ENCODE measurements at places on chromosomes 7 and 10.

- DNase-seq = no peak
These were observed 49.0 kb downstream of the WNT2 start for GRCh38 chr7:117273814-117274225.

GRCh38 chr7:79610313-79610712 is 156.8 kb upstream of the MAGI2 start:
- no peak for DNase-seq

DNA sequence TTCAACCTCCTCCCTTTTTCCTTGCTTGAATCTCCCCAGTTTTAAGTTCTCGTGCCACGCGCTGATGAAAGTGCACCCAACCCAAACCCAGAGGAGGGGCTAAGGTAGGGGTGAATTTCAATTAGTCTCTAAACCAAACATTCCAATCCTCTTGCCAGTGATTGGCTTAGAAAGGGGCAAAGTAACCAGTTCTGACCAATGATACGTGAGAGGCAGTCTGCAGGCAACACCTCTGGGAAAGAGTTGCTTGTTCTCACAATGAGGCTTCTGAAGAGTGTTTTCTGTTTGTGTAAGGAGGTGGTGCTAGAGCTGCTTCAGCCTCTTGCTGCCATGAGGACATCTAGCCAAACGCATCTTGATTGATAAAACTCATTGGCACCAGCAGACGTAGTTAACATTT is 21.8 kb downstream of the SLC35G1 start:
- DNase-seq = no peak

DNA sequence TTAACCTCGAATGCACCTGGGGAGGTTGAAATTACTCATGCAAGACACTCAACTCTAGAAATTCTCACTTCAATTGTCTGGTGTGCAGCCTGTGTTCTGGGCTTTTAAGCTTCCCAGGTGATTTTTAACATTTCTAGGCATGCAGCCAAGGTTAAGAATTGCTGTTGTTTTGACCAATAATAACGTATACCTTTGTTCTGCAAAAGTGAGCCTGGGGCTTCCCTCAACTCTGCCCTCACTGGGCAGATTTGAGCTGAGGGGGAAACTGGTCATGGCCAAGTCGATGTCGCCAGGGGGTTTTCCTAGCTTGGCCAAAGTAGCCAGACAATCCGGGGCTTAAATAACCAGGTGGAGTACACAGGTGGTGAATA is 568 bp downstream of the PRSS2 start:
- DNase-seq = no peak

DNA sequence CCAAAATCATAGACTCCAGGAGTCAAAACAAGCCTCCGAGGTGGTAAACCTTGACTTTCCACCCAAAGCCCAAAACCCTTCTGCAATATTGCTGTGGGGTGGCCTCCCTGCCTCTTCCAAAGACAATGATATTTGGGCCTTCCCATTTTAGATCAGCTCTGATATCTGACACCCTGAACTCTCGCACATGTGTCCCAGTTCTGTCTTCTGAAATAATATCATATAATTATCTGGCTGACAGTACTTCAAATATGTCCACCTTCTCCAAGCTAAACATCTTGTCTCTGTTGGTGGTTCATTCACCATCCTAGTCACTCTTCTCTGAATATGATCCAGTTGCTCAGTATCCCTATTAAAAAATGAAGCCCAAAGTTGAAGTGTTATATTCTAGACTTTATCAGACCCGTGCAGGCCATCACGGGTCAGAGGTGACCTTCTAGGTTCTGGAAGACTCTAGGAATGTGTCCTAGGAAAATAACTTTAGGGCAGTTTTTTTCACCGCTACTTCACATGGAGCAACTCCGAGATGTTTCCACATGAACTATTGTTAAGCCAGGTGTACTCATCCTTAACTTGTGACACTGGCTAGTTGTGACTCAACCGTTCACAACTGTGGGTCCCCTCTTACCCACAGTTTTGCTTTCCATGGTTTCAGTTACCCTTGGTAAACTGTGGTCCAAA is 6.3 kb downstream of the TECTB start:
- no peak for DNase-seq

DNA sequence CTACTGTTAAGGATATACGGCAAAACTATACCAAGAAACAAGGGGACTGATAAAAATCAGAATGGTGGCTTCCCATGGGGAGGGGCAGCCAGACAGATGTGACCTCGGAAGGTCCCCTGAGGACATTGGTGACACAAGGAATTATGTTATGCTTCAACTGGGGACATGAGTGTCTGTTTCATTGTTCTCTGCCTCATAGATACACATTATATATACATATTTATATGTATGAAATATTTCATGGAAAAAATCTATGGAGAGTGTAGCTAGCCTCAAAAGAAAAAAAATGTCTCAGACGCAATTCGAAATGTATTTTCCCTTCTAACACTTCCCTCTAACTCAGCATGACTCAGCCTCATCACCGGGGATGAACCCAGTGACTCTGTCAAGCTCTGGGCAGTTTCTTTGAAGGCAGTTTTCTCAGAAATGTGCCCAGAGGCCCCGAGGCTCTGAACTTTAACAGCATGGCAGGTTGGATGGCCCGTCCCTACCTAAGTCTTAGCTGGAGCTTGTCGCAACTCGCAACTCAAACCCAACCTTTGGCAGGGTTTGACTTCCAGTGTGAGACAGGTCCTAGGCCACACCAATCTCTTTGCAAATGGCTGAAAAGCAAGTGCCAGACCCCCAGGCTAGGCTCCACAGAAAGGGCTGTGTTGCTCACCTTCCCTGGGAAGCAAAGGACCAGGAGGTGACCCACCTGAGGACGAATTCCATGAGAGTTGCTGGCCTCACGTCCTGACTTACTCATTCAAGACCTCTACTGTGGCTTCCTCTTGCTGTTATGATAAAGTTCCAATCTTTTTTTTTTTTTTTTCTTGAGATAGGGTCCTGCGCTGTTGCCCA is 86.9 kb downstream of the CARD11 start:
- no peak for DNase-seq

- DNase-seq = no peak
These were observed 69.3 kb downstream of the AVL9 start for GRCh38 chr7:32564542-32564941.

DNA sequence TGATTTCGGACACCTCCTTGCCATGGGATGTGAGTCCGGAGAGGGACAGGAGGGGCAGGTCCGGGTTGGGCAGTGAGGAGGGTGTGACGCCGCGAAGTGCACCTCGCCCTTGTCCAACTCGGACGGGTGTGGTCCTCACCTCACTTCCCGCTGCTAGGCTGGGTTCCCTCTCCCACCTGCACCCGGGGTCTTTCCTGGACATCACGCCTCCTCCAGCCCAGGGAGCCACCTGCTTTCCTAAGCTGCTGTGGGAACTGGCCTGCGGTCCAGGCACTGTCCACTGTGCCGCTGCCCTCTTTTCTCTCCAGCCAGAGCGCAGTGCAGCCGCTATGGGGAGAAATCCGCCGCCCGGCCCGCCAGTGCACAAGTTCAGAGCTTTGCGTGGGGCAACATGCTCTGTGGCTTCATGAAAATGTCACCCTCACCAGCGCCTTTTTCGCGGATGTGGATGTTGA is 45.0 kb upstream of the ZNF716 start:
- DNase-seq = no peak

DNA sequence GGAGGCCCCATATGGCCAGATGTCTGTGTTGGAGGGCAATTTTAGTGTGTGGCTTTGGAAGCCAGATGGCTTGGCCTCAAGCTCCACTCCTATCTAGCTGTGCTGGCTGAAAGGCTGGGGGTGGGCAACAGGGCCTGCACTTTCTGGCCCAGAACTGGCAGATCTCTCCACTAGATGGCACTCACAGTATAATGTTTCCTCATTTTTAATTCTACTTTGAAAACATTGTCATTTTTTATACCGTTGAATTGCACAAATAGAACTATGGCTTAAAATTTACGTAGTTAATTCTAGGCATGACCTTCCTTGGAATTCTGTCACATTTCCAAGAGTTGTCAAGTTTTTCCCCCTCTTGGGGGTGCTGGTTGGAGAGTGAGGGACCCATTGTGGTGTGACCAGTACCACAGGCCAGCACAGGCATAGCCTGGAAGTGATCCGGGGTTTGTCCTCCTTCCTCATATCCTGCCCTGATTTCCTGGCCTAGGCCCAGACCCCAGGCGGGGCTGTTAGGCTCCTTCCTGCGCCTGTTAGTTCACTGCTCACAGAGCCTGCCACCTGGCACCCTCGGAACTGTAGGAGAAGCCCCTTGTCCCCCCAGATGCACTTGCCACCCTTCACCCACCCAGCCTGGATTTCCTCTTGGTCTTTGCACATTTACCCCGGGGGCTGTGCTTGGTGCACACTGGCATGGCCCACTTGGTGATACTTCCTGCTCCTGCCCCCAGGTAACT is 52.8 kb downstream of the ARHGAP22 start:
- no peak for DNase-seq

DNA sequence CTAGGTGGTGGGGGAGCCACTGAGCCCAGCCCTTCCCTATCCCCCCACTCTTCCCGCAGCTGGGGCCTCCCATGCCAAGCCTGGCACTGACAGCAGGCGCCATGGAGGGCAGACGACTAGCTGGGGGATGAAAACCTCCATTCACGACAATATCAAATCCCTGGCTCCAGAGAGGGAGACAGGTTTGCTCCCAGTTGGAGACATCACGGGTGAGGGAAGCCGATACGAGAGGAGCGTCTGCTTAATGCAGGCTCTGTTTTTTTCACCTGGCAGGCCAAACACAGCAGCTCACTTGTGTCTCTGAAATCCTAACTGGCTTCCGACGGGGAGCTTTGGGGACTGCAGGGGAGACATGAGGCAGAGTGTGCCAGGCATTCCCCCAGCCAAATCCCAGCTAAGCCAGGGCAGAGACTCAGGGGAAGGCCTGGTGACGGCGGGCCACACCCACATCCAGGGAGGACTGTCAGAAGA is 307.4 kb upstream of the ZMIZ1 start:
- DNase-seq = no peak

GRCh38 chr10:113019096-113019495 is 69.0 kb downstream of the TCF7L2 start:
- DNase-seq = no peak

DNA sequence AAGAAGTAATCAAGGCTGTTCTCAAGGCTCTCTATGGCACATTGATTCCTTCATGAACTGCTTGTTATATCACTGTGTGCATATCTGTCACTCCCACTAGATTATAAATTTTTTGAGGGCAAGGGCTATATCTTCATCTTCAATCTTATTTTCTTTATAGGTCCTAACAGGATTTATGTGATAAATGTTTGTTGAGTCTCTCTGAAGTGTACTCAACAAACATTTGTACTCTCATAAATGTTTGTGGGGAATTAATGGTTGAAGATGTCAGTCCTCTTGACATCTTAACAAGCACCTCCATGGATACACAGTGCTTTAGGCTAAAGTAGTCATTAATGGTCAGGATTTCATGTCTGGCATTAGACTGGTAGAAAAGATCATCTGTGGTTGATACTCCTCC is 143.2 kb downstream of the RNLS start:
- no peak for DNase-seq

GRCh38 chr10:29857843-29858701 is 201.3 kb downstream of the JCAD start:
- no peak for DNase-seq

DNA sequence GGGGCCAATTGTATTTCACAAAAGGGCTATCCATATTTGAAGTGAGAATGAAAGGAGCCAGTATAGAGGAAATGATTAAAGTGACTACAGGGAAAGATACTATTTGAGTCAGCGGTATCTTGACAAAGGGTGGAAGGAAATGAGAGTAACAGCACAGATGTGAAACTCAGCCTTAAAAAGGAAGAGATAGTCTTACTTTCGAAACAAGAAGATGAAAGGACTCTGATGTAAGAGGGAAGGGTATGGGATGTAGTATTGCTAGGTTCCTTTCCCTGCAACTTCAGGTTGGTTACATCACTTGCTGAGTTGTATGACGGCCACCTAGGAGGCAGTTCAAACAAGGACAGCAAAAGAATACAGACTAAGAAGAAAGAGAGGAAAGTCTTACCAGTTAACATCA is 13.7 kb downstream of the CISD1 start:
- DNase-seq = no peak

GRCh38 chr10:870564-871166 is 60.8 kb downstream of the LARP4B start:
- no peak for DNase-seq

- no peak for DNase-seq
These were observed 2.4 kb downstream of the MIOS start for GRCh38 chr7:7569081-7569527.

Measured in stimulated activated CD4-positive, alpha-beta T cell treated with anti-CD3 and anti-CD28 coated beads, TNF-alpha, amount 100 ng/mL, for 4 hours (primary cell).